ENCODE measurements at places on chromosomes 7 and 10.

GRCh38 chr10:7027913-7028808 lies 382.7 kb downstream of the SFMBT2 start:
- no peak for DNase-seq

DNA sequence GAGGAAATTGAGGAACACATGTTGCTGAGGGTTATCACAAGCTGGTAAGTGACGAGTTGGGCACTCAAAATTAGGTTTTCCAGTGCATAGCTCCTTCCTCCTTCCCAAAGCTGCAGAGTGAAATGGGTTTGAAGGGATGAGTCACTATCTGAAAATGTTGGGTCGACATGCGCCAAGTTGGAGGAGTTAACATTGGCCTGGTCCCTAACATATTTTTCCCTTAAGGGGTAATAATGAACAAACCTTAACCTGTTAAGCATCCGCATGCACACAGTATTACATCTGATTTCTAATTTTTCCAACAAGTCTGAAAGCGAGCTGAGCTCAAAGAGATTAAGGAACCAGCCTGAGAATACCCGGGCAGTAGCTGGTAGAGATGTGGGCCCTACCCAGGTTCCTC lies 20.7 kb upstream of the TECTB start:
- DNase-seq, result no peak

- no peak for DNase-seq
Measured at GRCh38 chr7:107960272-107960671, 42.7 kb downstream of the LAMB1 start.

DNA sequence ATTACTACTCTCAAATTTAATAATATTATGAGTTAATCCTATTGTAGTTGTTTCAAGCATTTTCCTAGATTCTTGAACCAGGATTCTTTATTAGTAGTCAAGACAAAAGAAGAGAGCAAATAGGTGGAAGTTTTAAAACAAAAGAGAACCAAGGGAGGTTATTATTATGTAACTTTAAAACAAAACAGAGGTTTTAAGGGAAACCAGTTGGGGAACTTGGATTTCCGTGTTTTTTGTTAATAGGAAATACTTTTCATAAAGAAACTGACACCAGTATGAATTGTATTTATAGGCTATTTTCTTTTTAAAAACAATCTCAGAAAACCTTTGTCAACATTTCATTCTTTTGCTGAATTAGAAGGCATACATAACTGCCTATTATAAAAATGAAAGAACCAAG lies 183.9 kb downstream of the WNT2 start:
- no peak for DNase-seq

GRCh38 chr10:66834802-66835201 lies 91.0 kb upstream of the LRRTM3 start:
- DNase-seq, result no peak

- DNase-seq, result no peak
Measured at GRCh38 chr10:51389415-51390321, 309.7 kb downstream of the CSTF2T start.

All from right kidney (tissue), 9 donors.